ENCODE measurements at places on chromosomes 5 and 9.

- DNase-seq = no peak
Observed at GRCh38 chr9:23824830-23825591, 1.0 kb downstream of the ELAVL2 start.

DNA sequence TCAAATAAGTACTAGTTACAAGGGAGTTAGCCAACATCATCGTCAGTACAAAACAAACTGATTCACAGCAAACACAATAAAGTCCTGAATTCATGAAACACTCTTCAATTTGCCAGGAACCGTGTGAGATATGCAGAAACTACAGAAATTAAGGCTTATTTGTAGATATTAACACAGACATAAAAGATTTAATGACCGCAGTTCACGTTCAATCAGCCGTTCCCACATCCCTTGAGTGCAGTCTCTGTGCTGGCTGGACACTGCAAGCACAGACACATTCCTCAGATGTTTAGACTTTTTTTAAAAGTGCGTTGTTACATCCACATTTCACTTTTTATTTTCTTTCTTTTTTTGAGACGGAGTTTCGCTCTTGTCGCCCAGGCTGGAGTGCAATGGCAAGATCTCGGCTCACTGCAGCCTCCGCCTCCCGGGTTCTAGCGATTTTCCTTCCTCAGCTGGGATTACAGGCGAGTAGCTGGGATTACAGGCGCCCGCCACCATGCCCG lies 566 bp upstream of the CEP78 start:
- DNase-seq = no peak

GRCh38 chr9:116378873-116379272 lies 225.3 kb downstream of the PAPPA start:
- no peak for DNase-seq

- DNase-seq = no peak
Observed at GRCh38 chr9:136467766-136468165, 15.1 kb downstream of the SEC16A start.

- DNase-seq = no peak
Observed at GRCh38 chr9:130220352-130220751, 45.2 kb upstream of the HMCN2 start.

GRCh38 chr5:15447209-15447608 lies 52.8 kb upstream of the FBXL7 start:
- DNase-seq = no peak

GRCh38 chr5:66273121-66273520 lies 129.0 kb downstream of the SREK1 start:
- no peak for DNase-seq

GRCh38 chr9:122392714-122393113 lies 21.9 kb downstream of the PTGS1 start:
- DNase-seq = no peak

- no peak for DNase-seq
Observed at GRCh38 chr5:179753971-179754370, 21.3 kb downstream of the MAML1 start.

- DNase-seq = peak; percentile 74
Observed at GRCh38 chr5:16936150-16936988, at the start of gene MYO10. MYO10 (minus strand) TSS chr5:16936288; CDS start chr5:16935808, 480 bp downstream.

DNA sequence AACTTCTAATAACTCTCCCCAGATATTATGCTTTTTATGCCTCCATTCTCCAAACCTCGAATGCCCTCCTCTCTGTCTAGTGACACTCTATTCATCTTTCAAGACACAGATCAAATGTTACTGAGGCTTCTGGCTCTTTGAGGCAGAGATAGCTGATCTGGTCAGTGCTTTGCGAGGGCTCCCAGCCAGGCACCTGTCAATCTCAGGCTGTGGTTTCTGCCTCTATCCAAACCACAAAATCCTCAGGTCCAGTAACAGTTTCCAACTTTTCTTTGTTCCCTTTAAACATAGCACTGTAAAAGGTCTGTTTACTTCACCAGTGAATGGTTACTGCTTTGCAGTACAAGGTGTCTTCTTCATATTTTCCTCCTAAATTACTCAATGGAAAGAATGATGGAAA lies 11.5 kb upstream of the STK32A start:
- DNase-seq = no peak

- DNase-seq = no peak
Observed at GRCh38 chr9:111985315-111985714, 88.7 kb downstream of the UGCG start.

DNA sequence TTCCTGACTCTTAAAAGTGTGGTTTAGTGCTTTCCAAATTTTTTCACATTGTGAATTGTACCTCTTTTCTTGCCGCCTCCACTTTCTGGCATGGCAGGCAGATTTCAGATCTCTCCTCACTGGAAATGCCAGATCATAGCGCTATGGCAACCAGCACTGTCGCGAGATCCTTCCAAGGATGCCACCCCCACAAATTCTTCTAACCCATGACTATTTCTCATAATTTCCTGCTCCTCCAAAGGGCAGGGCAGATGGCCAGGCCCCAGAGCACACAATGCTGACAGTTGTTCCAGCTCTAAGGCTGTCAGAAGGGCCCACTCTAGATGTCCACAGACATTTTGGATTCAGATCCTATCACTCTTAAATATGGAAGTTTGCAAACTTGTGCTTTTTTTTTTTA lies 446.2 kb upstream of the RIOK2 start:
- DNase-seq = no peak

DNA sequence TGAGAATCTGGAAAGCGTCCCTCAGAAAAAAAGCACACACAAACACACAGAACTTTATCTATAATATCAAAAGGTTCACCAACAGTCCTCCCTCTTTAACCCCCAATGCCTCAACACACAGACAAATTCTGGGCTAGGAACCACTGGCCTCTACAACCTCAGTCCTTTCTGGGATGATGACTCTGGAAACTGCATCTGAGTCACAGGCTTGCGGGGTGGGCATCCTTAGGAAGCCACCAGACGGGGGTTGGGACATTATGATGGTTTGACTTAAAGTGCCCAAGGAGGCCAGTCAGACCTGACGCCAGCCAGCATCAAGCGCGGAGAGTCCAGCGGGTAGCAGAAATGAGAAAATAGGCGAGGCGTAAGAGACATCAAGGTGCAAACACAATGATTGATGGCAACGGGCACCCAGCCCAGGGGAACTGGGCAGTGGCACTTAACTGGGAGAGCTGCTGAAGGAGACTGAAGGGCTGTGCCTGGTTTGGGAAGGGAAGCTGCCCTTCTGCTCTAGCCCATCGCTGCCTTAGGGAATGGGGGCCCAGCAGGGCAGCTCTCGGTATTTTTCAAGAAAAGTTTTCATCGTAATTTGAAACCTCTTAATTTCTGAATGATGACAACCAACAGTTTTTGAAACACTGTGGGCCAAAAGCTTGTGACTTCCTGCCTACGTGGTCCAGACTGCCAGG lies 20.7 kb downstream of the SPRY4 start:
- no peak for DNase-seq

DNA sequence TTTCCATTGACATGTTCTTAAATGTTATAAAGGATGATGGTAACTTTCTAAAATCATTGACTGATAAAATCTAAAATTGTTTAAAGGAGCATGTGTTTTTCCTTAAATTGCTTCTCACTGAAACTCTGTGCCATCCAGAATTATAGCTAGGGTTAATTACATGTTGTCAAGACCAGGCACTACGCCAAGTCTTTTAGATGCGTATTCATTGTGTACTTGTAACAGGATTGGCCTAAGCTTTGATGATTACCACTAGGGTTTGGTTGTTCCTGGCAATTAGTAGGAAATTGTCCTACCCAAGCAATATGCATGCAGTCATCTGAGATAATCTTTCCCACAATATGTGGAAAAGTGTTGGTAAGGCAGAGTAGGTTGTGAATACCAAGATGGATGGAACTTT lies 43.8 kb downstream of the PRKACG start:
- no peak for DNase-seq

DNA sequence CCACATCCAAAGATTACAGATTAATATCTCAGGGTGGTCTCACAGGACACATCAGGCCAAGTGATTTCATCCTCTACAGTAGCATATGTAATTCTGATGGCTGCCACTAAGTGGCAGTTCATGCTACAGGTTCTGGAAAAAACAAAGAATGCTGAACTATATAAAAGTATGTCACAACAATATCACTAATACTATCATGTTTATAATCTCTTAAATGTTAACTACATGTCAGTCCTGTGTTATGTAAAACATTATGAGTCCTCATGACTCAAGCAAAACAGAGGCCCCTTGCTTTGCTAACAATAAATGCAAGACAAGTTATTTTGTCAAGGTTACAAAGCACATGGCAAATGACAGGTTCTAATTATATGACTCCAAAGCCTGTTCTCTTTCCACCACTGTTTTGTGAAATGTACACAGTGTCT lies 233.2 kb downstream of the FBXL17 start:
- no peak for DNase-seq

GRCh38 chr5:75337366-75338021 lies 474 bp downstream of the HMGCR start:
- DNase-seq = peak; percentile 44

GRCh38 chr5:170273968-170274710 lies 23.4 kb downstream of the LCP2 start:
- DNase-seq = peak; percentile 64

- no peak for DNase-seq
Observed at GRCh38 chr5:170430866-170431437, 41.8 kb upstream of the KCNMB1 start.

DNA sequence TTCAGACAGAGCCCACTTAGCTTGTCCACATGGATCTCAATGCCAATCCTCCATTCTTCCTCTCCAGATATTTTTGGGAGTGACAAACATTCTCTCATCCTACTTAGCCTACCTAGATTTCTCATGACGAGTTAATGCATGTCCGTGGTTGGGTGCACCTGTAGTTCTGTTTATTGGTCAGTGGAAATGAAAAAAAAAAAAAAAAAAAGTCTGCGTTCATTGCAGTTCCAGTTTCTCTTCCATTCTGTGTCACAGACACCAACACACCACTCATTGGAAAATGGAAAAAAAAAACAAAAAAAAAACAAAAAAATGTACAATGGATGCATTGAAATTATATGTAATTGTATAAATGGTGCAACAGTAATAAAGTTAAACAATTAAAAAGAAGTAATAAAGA lies 59.0 kb downstream of the BASP1 start:
- DNase-seq = no peak

GRCh38 chr9:134278974-134279640 lies 47.1 kb upstream of the RXRA start:
- no peak for DNase-seq

DNA sequence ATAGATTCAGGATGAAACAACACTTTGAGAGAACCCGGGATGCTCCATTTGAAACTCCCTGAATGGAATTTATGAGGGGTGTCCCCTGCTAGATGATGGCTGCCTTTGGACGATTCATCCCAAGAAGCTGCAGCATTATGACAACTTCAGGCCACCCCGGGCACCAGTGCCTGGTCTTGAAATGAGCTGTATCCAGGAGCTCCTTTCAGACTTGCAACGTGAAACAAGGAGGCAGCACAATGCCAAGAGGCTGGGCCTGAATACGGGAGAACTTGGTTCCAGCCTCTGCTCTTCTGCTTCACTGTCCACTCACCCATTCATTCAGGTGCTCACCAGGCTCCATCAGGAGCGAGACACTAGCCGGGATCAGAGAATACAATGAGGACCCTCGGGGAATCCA lies 78.3 kb downstream of the STK10 start:
- no peak for DNase-seq

- DNase-seq = no peak
Observed at GRCh38 chr5:2007878-2008501, 125.3 kb upstream of the IRX4 start.

GRCh38 chr5:165620394-165620793 lies 2115.0 kb downstream of the MAT2B start:
- DNase-seq = no peak

GRCh38 chr9:32728181-32728580 lies 55.2 kb upstream of the TMEM215 start:
- DNase-seq = no peak

GRCh38 chr5:149886692-149887470 lies 57.7 kb downstream of the PDE6A start:
- DNase-seq = no peak

DNA sequence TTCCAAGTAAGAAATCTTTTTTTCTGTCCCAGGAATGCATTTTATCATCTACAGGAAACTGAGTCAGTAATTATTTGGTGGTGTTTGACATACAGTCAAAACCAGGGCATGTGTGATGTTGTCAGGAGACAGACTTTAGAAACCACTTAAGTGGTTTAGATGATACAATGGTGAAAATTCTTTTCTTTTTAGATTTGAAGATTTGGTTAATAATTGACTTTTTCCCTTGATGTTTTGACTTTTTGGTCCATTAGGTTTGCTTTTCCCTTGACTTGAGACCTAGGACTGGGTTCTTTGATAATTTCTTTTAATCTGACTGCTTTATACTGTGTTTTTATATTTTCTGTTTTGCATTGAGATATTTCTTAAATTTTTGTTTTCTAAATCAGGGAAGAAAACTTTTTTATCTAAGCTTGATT lies 85.2 kb downstream of the RASGRF2 start:
- DNase-seq = no peak

- DNase-seq = no peak
Observed at GRCh38 chr5:90368454-90369246, 40.9 kb downstream of the CETN3 start.

- no peak for DNase-seq
Observed at GRCh38 chr5:3303777-3304176, 291.9 kb upstream of the IRX1 start.

DNA sequence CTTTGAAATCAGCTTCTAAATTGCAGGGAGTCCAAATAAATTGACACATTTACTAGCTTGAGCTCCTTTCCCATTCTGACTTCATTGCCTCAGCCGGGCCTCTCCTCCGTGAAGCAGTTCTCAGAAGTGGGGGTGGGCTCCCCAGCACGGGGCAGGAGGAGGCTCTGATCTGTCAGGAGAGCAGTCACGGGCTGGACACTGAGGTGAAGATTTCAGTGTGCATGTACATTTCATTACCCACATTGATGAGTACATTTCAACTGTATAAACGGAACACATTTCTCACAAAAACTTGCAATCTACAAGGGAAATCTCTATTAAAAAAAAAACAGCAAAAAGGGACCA lies 195.9 kb downstream of the SEMA6A start:
- DNase-seq = no peak

DNA sequence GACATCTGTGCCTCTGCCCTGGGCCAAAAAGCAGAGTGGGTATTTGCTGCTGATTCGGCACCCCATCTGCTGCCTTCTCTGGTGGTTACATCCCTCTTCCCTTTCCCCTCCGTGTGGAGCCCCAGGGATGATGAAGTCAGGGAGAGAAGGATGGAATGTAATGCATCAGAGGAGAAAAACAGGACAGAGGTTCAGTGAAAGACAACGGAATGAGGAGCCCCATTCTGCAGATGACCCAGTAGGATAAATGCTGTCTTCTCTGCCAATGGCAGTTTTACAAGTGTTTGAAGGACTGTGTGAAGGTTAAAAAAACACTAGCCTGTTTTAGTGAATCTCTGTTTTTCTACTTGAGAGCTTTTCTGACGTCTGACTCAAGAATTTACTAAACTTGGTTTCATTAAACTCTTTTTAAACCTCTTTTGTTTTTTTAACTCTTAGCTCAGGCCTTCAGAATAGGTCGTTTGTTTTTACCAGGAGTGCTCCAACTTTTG lies 86.3 kb downstream of the NLN start:
- DNase-seq = no peak

- no peak for DNase-seq
Observed at GRCh38 chr5:142330026-142330425, 5.2 kb upstream of the SPRY4 start.
